ENCODE measurements at places on chromosomes 6 and 20.
A peak's percentile ranks its signal among the peaks of the same experiment; 100 is the strongest.

GRCh38 chr6:16503241-16503775, 258.0 kb downstream of the ATXN1 start:
- H3K4me3 ChIP-seq: no peak overlapping the region
- no peaks in the 10 kb centered on the region for H3K27me3 ChIP-seq
- H3K36me3 ChIP-seq: peaks cover 43% of the 10 kb centered on the region
- DNase-seq: no peak
- H3K4me1 ChIP-seq: peaks cover 45% of the 10 kb centered on the region
- peak overlapping the region; percentile 25 for H3K27ac ChIP-seq

DNA sequence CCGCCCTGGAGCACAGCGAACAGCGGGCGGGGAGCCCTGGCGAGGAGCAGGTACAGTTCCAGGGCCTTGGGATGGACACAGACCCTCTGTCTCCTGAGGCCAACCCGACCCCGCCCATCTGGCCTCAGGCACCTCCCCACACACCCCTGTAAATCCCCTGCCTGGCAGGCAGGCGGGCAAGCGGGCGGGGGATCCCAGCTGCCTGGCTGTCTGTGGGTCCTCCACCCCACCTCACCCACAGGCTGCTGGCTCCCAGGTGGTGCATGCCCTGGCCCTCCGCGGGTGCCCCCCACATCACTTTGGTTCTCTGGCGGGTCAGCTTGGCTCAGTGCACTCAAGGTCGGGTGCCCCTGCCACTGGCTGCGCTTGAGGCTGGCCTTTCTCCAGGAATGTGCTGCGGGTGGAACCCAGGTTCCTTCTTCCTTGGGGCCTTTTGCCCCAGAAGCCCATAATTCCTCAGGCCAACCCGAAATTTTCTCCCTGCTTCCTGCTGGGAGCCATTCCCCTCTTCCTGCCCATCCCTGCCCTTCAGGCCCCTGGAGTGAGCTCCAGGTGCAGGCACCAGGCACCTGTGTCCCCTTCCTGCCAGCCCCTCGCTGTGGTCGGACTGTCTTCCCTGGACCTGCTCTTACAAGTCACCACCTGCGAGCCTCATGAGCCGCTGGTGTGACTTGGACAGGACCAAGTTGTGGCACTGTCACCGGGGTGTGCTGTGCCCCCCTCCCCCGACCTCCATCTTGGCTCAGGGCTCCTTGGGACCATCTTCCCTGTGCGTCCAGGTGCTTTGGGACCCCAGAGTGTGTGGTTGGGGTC, 5.3 kb upstream of the TNFRSF6B start:
- no peak overlapping the region for H3K27ac ChIP-seq
- H3K27me3 ChIP-seq: no peaks in the 10 kb centered on the region
- no peak overlapping the region for H3K4me3 ChIP-seq
- peaks cover 10% of the 10 kb centered on the region for H3K36me3 ChIP-seq
- DNase-seq: no peak

GRCh38 chr6:42453654-42454427, 2.1 kb upstream of the TRERF1 start:
- H3K4me3 ChIP-seq: peak overlapping the region; percentile 97
- peaks cover 23% of the 10 kb centered on the region for H3K4me1 ChIP-seq
- no peak for DNase-seq
- peaks cover 6% of the 10 kb centered on the region for H3K36me3 ChIP-seq
- peaks cover 6% of the 10 kb centered on the region for H3K27me3 ChIP-seq

- no peaks in the 10 kb centered on the region for H3K27me3 ChIP-seq
- no peak overlapping the region for H3K4me3 ChIP-seq
- DNase-seq: no peak
- no peak overlapping the region for H3K27ac ChIP-seq
- peaks cover 8% of the 10 kb centered on the region for H3K36me3 ChIP-seq
- H3K4me1 ChIP-seq: peaks cover 3% of the 10 kb centered on the region
Measured at GRCh38 chr6:42714098-42714761, 8.2 kb downstream of the PRPH2 start.

GRCh38 chr6:88165844-88166492, at the start of gene CNR1:
TSS of gene CNR1 (minus strand) at chr6:88166347. CDS start at chr6:88145274, 21,073 bp downstream.
- peaks cover 79% of the 10 kb centered on the region for H3K27me3 ChIP-seq
- no peak within 1 kb of the TSS for H3K27ac ChIP-seq
- peaks cover 12% of the 10 kb centered on the region for H3K4me1 ChIP-seq
- peaks cover 1% of the 10 kb centered on the region for H3K36me3 ChIP-seq

DNA sequence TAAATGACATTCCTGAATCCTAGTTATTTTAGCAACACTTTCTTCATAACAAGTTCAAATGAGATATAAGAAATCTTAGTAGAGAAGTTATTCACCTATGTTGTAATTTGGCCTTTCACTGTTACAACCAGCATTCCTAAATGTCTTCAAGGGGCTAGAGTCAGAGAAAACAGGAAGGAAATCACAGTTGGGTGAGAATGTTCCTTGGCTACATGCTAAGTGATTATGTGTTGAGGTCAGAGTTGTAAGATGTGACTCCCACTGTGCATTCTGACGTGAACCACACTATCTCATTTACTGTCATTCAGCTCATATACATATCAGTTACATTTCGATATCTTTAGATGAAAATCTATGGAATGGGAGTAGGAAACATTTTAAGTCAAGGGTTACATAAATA, 51.0 kb upstream of the MLIP start:
- no peak overlapping the region for H3K4me3 ChIP-seq
- H3K27ac ChIP-seq: no peak overlapping the region
- H3K4me1 ChIP-seq: no peaks in the 10 kb centered on the region
- no peak for DNase-seq
- no peaks in the 10 kb centered on the region for H3K36me3 ChIP-seq

GRCh38 chr20:35145141-35145564, 2.0 kb downstream of the EDEM2 start:
- H3K27ac ChIP-seq: peak overlapping the region; percentile 65
- no peaks in the 10 kb centered on the region for H3K27me3 ChIP-seq
- peaks cover 31% of the 10 kb centered on the region for H3K4me1 ChIP-seq
- DNase-seq: no peak

GRCh38 chr6:39214846-39215639, 14.2 kb downstream of the KCNK5 start:
- H3K4me3 ChIP-seq: no peak overlapping the region
- H3K27me3 ChIP-seq: no peaks in the 10 kb centered on the region
- H3K4me1 ChIP-seq: peaks cover 83% of the 10 kb centered on the region
- no peak for DNase-seq

DNA sequence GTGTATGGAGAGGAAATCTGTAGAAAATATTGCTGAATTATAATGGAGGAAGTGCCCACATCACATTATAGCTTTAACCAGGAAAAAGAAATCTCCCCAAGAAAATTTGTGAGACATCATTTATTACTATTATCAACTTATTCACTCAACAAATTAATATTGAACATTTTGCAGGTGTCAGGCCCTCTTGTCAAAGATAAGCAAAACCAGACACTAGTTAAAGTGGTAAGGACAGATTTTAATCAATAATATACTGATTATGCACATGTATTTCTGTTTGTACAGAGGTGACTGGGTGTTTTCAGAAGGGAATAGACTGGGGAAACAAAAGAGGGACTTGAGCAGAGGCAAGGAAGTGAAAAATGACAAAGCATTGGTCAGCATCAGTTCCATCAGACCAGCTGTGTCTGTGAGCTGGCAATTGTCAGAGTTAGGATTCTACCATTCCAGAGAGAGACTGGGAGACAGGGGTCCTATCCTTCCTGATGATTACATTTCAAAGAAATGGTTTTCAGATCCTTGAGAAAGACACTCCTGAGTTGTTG, 519.2 kb downstream of the UTRN start:
- H3K4me3 ChIP-seq: no peak overlapping the region
- H3K27ac ChIP-seq: no peak overlapping the region
- H3K27me3 ChIP-seq: no peaks in the 10 kb centered on the region
- H3K36me3 ChIP-seq: peaks cover 40% of the 10 kb centered on the region
- H3K4me1 ChIP-seq: no peaks in the 10 kb centered on the region

DNA sequence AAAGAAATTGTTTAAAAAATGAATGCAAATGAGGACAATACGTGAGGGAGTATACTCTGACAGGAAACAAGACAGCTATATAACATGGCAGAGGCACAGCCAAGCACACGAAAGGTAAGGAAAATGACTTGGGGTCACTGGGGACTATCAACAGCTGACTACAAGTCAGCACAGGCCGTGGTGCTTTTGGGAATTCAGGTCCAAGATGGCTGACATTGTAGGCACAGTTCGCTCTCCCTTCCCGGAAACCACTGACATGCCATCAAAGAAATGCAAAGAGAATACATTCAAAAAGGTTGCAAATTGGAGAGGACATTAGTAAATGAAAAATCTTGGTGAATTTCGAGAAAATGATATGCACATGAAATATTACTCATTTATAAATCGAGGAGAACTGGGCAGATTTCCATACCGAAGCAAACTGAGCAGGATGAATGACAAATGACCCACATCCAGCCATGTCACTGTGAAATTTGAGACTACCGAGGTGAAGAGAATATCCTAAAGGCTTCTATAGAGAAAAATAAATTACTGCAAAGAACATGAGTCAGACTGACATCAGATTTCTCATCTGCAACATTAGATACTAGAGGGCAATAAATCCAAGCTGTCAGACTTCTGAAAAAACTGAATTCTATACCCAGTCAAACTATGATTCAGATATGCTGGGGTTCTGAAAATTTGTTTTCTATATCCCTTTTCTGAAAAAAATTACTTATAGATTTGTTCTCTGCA, 391.1 kb downstream of the BTBD9 start:
- H3K27me3 ChIP-seq: no peaks in the 10 kb centered on the region
- H3K27ac ChIP-seq: no peak overlapping the region
- H3K4me1 ChIP-seq: no peaks in the 10 kb centered on the region
- no peaks in the 10 kb centered on the region for H3K36me3 ChIP-seq

- no peak overlapping the region for H3K4me3 ChIP-seq
- H3K27ac ChIP-seq: no peak overlapping the region
Measured at GRCh38 chr20:62692801-62693523, 15.7 kb upstream of the NTSR1 start.

GRCh38 chr6:73942592-73943186, 246.7 kb downstream of the CD109 start:
- H3K4me1 ChIP-seq: peaks cover 1% of the 10 kb centered on the region
- no peaks in the 10 kb centered on the region for H3K27me3 ChIP-seq
- no peak overlapping the region for H3K27ac ChIP-seq
- no peak overlapping the region for H3K4me3 ChIP-seq
- no peaks in the 10 kb centered on the region for H3K36me3 ChIP-seq

GRCh38 chr6:81792826-81793225, 40.3 kb upstream of the TENT5A start:
- no peak overlapping the region for H3K27ac ChIP-seq
- DNase-seq: no peak
- H3K36me3 ChIP-seq: no peaks in the 10 kb centered on the region
- no peaks in the 10 kb centered on the region for H3K27me3 ChIP-seq
- no peak overlapping the region for H3K4me3 ChIP-seq
- no peaks in the 10 kb centered on the region for H3K4me1 ChIP-seq

GRCh38 chr6:64243618-64244017, 608.0 kb downstream of the PHF3 start:
- no peak overlapping the region for H3K27ac ChIP-seq
- no peaks in the 10 kb centered on the region for H3K36me3 ChIP-seq
- DNase-seq: no peak
- no peaks in the 10 kb centered on the region for H3K27me3 ChIP-seq
- H3K4me3 ChIP-seq: no peak overlapping the region

DNA sequence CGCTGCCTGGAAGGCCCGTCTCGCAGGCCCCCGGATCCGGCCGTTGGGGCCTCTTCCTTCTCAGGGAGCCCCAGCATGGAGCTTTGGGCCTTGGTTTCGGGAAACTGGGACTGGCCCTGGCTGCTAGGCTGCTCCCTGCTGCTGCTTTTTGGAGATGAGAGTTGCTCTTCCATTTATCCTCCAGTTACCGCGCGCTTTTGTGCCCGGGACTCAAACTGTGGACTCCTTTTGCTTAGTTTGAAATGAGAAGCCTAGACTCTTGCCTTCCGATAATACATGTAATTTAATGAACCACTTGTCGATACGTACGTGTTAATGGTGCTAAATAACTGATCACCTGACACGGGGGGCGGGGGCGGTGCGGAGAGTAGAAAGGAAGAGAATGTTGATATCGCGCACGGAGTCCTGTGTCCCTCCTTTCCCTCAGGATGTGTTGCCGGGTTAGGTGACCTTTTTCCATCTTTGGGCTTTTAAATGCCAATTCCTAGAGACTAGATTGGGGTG, 968 bp downstream of the PHF3 start:
- H3K27ac ChIP-seq: peak overlapping the region; percentile 94
- peak; percentile 77 for DNase-seq
- H3K27me3 ChIP-seq: no peaks in the 10 kb centered on the region

GRCh38 chr6:33762713-33763112, 16.0 kb upstream of the IP6K3 start:
- H3K36me3 ChIP-seq: no peaks in the 10 kb centered on the region
- H3K4me1 ChIP-seq: peaks cover 5% of the 10 kb centered on the region
- H3K27me3 ChIP-seq: peaks cover 7% of the 10 kb centered on the region
- H3K27ac ChIP-seq: no peak overlapping the region

DNA sequence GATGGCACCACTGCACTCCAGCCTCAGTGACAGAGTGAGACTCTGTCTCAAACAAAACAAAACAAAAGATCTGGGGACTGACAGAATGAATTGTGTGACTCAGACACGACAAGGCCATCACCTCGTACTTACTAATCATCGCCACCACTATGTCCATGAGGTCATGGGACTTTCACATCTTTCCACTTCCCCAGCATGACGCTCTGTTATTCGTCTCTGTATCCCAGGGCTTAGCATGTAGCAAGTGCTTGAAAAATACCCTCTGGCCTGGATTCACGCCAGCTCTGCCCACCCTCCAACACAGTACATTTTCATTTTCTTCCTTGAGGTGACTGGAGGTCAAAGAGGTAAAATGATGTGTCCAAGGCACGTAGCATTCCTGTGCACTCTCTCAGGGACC, 27.8 kb downstream of the FGD2 start:
- H3K4me1 ChIP-seq: peaks cover 61% of the 10 kb centered on the region
- DNase-seq: peak; percentile 65
- H3K27me3 ChIP-seq: no peaks in the 10 kb centered on the region
- H3K4me3 ChIP-seq: no peak overlapping the region
- peaks cover 35% of the 10 kb centered on the region for H3K36me3 ChIP-seq
- peak overlapping the region; percentile 80 for H3K27ac ChIP-seq

DNA sequence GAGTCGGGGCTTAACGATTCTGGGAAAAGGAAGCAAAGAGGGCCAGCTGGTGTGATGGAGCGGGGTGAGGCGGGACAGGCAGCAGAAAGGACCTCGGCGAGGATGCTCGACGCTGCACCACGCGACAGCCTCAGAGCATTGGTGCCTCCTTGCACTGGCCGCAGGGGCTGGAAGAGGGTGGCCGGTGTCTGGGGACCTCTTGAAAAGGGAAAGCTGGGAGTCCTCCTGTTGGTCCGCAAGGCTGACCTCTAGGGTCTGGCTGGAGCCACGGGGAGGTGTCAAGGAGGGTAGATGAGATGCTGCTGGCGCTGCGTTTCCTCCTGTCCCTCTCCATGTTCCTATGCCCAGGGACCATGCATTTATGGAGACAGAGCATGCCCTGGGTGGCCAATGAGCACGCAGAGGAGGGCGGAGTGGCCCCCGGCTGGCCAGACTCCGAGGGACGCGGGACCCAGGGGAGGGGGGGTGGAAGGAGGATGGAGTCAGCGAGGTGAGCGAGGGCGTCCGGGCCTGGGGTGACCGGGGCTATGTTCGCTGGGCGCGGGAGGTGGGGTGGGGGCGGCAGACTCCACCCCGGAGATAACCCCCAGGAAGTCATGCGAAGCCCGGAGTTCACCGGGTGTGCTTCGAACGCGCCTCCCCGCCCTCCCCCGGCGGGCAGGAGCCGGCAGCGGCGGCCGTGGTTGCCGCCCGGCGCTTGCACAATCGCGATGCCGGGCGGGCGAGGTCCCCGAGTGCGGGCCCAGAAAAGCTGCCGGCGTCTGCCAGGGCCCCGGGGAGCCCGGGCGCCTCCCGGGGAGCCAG, at the start of gene CYP24A1:
TSS of gene CYP24A1 (minus strand) at position 334 of the 804 bp plus-strand sequence. CDS start 407 bp downstream, outside the sequence.
- no peak within 1 kb of the TSS for H3K27ac ChIP-seq
- peak within 1 kb of the TSS; percentile 22 for H3K4me3 ChIP-seq
- peaks cover 18% of the 10 kb centered on the region for H3K4me1 ChIP-seq
- peaks cover 83% of the 10 kb centered on the region for H3K27me3 ChIP-seq
- no peak for DNase-seq
- no peaks in the 10 kb centered on the region for H3K36me3 ChIP-seq

Measured in activated CD8-positive, alpha-beta memory T cell treated with anti-CD3 and anti-CD28 coated beads, Interleukin-2, amount 10 ng/mL, durations not matched to agents 7 days and 5 days (primary cell).